Progenitor cell of endocrine pancreas (in vitro differentiated cells): ENCODE measurements at places on chromosomes 1 and 21.

GRCh38 chr1:41236781-41237180, 5.3 kb downstream of the SCMH1 start:
- no peak for DNase-seq

- no peak for DNase-seq
Measured at GRCh38 chr1:81314513-81315233, 486.1 kb upstream of the ADGRL2 start.

DNA sequence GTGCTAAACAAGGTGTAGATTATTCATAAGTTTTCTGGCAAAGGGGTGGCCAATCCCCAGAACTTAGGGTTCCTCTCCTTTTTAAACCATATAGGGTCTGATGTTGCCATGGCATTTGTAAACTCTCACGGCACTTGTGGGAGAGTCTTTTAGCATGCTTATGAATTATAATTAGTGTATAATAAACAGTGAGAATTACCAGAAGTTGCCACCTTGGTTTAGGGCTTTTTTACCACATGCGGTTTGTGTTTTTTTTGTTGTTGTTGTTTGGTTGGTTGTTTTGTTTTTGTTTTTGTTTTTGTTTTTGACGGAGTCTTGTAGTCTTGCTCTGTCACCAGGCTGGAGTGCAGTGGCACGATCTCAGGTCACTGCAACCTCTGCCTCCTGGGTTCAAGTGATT, 8.9 kb upstream of the LAX1 start:
- no peak for DNase-seq

GRCh38 chr1:33966346-33967141, 102.7 kb downstream of the HMGB4 start:
- DNase-seq: no peak

DNA sequence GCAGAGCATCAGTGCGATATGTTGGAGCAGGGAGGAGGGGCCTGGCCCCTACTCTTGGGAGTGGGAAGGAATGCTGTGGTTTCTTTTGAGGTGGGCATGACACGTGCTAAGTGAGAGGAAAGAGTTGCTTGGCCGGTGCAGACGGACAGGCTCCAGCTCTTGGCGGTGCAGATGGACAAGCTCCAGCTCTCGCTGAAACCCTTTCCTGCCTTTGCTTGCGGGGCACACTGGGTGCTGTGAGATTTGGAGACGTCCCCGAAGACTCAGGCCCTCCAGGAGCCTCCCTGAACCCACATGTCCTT, 15.9 kb downstream of the PDXK start:
- DNase-seq: no peak
